Right forelimb (tissue), 1 donor: ENCODE measurements at places on chromosomes 13 and 19.

GRCh38 chr19:52963247-52963618 is 552 bp upstream of the ZNF816 start:
- DNase-seq, result no peak

DNA sequence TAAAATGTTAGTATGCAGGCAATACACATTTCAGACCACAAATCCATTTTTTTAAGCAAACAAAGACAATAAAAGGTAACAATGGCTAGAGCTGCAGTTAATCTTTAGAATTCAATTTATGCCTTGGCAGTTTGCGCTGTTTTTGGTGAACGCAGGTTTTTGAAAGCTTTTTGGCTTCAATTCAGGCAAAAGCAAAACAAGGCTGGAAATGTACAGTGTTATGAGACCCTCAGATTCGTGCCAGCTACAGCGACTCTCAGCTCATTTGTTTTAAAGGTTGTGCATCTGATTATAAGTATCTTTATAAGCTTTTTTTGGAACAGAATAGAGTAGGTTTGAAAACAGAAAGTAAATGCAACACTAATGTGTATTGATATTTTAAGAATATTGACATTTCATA is 63.6 kb upstream of the SOX1 start:
- no peak for DNase-seq

GRCh38 chr19:38264486-38265212 is at the start of gene SPINT2:
TSS of gene SPINT2 (plus strand) at chr19:38264573. CDS start at chr19:38264893, 320 bp downstream.
- no peak for DNase-seq

DNA sequence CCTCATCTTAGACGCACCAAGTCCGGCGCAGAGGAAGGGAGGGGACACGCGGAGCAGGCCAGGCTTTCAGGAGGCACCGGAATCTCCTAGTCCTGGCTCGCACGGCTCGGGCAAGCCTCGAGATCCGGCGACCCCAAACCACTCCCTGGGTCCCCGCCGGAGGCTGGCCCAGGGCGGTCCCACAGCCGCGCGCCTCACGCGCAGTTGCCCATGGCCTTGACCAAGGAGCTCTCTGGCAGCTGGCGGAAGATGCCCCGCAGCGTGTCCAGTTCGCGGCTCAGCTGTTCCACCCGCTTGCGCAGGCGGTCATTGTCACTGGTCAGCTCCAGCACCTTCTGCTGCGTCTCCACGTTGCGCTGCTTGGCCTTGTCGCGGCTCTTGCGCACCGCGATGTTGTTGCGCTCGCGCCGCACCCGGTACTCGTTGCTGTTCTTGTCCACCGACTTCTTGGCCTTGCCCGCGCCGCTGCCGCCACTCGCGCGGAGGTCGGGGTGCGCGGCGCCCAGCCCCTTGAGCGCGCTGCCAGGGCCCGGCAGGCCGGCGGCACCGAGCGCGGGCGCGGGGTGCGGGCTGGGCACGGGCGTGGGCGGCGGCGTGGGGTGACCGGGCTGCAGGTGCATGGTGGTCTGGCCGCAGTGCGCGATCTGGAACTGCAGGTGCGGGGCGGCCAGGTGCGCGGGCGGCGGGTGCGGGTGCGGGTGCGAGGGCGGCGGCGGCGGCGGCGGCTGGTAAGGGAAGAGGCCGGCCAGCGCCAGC is 1.0 kb downstream of the CEBPA start:
- no peak for DNase-seq

- DNase-seq, result no peak
Observed at GRCh38 chr19:22617614-22618320, 16.4 kb upstream of the ZNF492 start.

DNA sequence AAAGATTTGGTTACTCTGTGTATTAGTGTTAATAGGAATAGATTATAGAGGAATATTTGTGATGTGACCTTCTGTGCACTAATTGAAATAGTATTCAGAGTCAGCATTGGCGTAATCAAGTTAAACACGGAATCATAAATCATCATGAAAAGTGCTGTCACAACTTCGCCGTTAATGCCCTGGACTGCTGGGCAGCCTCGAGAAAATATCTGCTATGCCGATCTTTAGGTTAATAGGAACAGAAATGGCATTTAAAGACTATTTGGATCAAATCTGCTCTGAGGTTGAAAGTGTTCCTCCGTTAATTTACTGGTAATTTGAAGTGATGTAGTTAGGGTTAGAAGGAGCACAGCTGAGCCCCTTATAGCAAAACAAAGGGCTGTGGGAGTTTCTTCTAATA is 219.0 kb downstream of the MZT1 start:
- no peak for DNase-seq

DNA sequence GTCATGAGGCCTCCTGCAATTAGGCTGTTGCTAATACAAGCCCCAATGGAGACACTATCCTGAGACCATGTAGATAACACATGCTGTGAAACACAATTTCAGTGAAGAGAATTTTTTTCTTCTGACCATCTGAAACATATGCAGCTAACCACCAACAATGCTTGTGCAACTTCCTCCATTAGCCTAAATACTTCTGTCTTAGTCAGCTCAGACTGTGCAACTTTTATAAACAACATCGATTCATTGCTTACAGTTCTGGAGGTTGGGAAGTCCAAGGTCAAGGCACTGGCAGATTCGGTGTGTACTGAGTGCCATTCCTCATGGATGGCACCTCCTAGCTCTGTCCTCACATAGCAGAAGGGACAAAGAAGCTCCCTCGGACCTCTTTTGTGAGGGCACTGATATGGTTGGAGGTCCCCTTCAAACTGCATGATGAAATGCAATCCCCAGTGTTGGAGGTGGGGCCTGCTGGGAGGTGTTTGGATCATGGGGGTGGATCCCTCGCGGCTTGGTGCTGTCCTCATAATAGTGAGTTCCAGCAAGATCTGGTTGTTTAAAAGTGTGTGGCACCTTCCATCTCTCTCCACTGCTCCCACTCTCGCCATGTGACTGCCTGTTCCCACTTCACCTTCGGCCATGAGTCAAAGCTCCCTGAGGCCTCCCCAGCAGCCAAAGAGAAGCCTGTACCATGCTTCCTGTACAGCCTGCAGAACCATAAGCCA is 27.7 kb downstream of the STK24 start:
- peak; percentile 7 for DNase-seq

GRCh38 chr13:100542826-100543156 is 45.8 kb downstream of the GGACT start:
- DNase-seq, result no peak

- DNase-seq, result no peak
Observed at GRCh38 chr13:73532987-73533510, 474.2 kb downstream of the KLF5 start.

DNA sequence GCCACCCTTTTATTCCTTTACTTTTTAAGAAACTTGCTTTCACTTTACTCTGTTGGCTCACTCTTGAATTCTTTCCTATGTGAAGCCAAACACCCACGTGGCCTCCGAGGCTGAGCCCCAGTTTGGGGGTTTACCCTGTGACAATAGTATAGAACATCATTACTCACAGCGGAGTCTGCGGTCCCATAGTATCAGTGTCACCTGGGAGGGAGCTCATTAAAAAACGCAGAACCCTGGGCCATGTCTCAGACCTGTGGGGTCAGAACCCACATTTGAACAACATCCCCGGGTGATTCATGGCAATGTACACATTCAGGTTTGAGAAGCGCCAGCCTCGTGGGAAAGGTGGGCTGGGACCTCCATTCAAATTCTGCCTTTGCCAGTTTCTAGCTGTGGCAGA is 36.0 kb upstream of the UBL3 start:
- DNase-seq, result no peak

DNA sequence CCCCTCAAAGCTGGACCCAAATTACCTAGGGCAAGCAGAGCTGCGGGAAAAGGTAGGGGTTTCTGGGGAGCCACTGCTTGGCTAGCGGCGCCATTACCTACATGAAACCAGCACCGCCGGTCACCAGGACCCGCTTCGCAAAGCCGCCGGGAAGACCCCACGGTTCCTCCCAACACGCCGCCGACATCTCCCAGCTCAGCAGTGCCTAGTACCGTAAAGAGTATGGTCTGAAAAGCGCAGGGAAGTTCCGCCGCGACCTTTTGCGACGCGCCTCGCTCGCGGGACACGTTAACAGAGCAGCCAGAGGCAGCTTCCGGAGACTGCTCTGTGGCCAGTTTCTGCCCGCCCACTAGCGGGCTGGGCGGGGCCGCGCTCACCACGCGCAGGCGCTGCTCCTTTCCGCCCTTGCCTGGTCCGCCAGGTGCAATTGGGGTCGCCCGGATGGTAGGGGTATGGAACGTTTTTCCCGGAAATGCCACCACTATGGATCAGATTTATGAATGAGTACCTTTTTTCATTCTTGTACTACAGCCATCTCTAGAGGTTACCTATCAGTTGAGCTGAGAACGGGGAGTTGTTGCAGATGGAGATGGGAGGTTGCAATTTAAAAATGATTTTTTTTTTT is at the start of gene TGDS:
Gene TGDS (minus strand): TSS at position 203 of the 625 bp plus-strand sequence. CDS start 16 bp downstream, at position 187.
- peak; percentile 92 for DNase-seq

DNA sequence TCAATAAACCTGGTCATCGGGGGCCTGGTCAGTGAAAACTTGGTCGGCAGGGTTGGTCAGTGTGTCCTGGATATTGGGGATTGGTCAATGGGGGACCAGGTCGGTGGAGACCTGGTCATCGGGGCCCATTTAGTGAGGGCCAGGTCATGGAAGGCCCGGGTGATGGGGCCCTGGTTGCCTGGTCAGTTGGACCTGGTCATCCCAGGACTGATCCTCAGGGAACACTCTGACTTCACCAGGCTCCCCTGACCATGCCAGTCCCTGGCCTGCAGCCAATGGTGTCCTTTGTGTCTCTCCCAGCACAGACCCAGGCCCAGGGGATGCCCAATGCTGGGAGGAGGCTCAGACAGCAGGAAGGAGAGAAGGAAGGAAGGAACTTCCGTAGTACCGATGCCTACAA is 42.1 kb upstream of the TPM4 start:
- no peak for DNase-seq

- DNase-seq, result no peak
Observed at GRCh38 chr19:39582442-39582841, 19.9 kb upstream of the LGALS13 start.

- DNase-seq, result no peak
Observed at GRCh38 chr13:89214185-89214584, 1543.0 kb downstream of the SLITRK5 start.

DNA sequence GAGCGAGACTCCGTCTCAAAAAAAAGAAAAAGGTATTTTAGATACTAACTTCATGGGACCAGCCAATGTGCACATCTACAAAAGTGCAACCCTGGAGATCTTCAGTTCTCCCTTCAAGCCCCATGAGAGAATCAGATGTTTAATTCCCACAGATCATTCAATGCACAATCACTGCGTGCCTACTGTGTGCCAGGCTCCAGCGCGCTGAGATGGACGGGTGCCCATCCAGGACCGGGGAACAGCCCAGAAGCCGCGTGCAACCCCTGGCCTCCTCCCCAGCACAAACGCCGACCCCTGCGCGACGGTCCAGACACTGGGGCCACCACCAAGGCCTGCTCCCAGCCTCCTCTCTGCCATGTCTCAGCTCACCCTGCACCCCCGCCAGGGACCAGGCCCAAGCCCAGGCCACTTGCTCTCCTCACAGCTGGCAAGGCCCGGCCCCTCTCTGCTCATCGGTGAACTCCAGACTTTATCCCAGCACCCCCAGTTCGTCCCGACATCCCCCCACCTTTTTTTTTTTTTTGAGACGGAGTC is 5.3 kb downstream of the BTBD2 start:
- no peak for DNase-seq

GRCh38 chr13:90709319-90709718 is 638.2 kb upstream of the MIR17HG start:
- DNase-seq, result no peak

- DNase-seq, result peak; percentile 97
Observed at GRCh38 chr19:2785244-2785997, at the start of gene THOP1. TSS of gene THOP1 (plus strand) at chr19:2785503. CDS start at chr19:2785663, 160 bp downstream.

DNA sequence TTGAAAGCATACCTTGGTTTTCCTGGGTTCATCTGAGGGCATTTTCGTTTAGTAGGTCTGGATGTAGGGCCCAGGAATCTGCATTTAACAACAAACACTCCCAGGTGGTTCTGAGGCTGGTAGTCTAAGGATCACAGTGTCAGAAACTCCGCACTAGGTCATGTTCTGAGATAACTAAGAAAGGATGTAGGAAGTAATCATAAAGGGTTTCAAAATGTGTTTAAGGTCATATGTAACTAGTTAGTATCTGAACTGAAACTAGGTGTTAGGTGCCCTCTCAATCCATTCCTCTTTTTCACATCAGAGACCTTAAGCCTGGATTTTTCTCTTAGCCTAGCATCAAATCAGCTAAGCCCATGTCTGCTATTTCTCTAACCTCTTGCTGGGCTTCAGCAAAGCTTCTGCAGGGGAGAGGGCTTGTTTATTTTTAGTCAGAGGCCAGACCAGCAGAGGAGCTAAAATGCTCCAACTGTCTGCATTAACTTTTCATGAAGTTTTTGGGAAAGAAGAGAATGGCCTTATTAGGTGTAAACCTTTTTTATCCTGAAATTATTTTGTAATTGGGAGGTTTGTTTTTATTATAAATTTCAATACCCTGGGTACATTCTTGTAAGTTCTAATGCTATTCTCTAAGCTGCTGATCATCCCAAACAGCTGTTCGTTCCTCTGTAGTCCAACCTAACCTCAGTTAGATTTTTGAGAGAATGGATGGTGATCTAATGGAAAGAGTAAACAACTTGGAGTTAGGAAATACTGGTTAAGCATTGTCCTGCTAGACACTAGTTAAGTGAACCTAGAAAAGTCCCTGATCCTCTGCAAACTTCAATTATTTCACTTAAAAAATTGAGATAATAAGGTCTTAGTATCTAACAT is 262.8 kb upstream of the RFC3 start:
- no peak for DNase-seq

- DNase-seq, result no peak
Observed at GRCh38 chr19:17378271-17378670, 1.1 kb upstream of the PLVAP start.

GRCh38 chr19:10553943-10554381 is 10.3 kb downstream of the ATG4D start:
- DNase-seq, result no peak

GRCh38 chr13:50942630-50943311 is 33.2 kb downstream of the RNASEH2B start:
- no peak for DNase-seq

- no peak for DNase-seq
Observed at GRCh38 chr13:53001444-53002225, 27.0 kb upstream of the OLFM4 start.

DNA sequence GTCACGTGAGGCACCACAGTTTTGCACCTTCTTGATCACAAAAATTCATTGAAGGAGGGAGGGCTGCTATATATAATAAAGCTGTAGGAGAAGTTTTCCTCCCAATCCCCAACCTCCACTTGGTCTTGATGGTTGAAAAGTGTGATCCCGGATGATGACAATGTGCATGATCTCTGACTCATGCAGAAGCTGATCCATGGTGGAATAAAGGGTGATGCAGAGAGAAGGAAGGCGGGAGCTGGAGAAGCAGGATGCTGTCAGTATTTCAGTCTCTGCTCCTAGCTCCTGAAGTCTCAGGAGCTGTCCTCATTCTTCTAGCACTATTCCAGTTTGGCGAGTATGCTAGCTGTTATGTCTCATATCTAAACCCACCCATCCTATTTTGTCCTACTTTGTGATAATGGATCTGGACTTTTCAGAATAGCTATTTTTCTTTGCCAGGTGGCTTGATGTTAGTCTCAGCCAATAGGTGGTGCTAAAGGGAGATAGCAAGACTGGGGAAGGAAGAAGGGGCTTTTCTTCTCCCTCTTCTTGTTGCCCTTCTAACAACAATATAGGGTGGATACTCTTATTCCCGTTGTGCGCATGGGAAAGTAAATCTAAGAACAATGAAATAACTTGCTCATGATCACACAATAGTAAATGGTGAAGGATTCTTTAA is 65.6 kb upstream of the HTR2A start:
- DNase-seq, result no peak

- DNase-seq, result no peak
Observed at GRCh38 chr19:1130771-1131717, 27.2 kb downstream of the GPX4 start.

GRCh38 chr19:1307320-1307719 is 21.6 kb downstream of the EFNA2 start:
- no peak for DNase-seq
